ENCODE measurements at places on chromosomes 12 and 14.
A peak's percentile ranks its signal among the peaks of the same experiment; 100 is the strongest.

GRCh38 chr12:71057330-71057729 is 100.5 kb downstream of the TSPAN8 start:
- no peaks in the 10 kb centered on the region for H3K4me1 ChIP-seq
- DNase-seq: no peak
- H3K36me3 ChIP-seq: no peaks in the 10 kb centered on the region
- no peak overlapping the region for H3K4me3 ChIP-seq

DNA sequence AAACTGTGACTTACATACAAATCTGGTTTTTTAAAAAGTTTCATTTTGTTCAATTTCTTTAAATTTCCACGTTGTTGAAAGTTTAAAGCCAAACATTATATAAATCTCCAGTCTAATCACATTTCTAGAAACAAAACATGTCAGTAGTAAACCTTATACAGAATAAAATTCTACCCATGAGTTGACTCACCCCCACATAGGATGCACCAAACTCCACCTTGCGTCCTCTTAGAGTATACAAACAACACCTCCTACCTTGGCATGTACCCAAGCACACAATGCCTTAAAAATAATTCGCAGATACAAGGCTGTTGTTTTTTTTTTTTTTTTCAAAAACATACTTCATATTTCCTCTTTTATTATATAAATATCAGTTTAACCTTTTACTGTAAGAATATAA is 3.3 kb downstream of the FBXL14 start:
- DNase-seq: no peak
- H3K36me3 ChIP-seq: no peaks in the 10 kb centered on the region
- no peaks in the 10 kb centered on the region for H3K27me3 ChIP-seq

- no peak overlapping the region for H3K4me3 ChIP-seq
- DNase-seq: no peak
- H3K27me3 ChIP-seq: no peaks in the 10 kb centered on the region
- H3K27ac ChIP-seq: no peak overlapping the region
- no peaks in the 10 kb centered on the region for H3K4me1 ChIP-seq
Measured at GRCh38 chr12:112676507-112676906, 115.0 kb upstream of the RPH3A start.

DNA sequence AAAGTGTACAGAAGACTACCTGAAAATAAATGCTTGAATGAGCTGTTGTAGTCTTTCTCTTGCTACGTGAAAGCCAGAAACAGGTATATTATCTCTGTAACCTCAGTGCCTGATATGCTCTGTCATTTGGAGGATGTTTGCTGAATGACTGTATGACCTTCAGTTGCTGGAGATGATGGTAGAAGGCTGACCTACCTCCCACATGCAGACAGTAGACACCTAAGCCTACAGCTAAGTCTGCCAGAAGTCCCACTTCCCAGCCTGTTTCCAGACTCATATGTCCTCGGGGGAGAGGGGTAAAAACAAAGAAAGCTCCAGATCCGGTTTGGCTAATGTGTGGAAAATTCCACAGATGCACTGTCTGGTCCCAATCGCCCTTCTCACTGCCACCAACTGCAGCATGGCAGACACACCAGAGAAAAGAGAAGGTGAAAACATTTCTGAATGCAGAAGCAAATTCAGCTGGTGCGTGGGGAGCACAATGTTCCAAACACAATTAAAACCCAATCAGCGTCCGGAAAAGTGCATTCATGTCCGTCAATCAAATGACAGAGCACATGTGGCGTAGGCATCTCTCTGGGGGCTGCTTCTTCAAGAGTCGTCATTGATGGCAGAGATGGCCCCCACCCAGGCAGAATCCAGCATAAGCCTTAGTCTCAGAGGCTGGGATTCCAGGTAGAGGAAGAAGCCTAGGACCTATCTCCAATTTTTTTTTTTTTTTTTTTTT is 76.3 kb upstream of the TBX3 start:
- H3K4me3 ChIP-seq: no peak overlapping the region
- H3K4me1 ChIP-seq: no peaks in the 10 kb centered on the region
- no peak for DNase-seq
- H3K36me3 ChIP-seq: no peaks in the 10 kb centered on the region
- no peak overlapping the region for H3K27ac ChIP-seq
- no peaks in the 10 kb centered on the region for H3K27me3 ChIP-seq

GRCh38 chr14:24979725-24980239 is 70.2 kb downstream of the STXBP6 start:
- peaks cover 17% of the 10 kb centered on the region for H3K4me1 ChIP-seq
- H3K27ac ChIP-seq: no peak overlapping the region
- H3K36me3 ChIP-seq: no peaks in the 10 kb centered on the region
- no peak for DNase-seq
- no peak overlapping the region for H3K4me3 ChIP-seq

- no peaks in the 10 kb centered on the region for H3K4me1 ChIP-seq
- H3K27ac ChIP-seq: no peak overlapping the region
- no peak for DNase-seq
- no peak overlapping the region for H3K4me3 ChIP-seq
Measured at GRCh38 chr14:68879841-68880575, 87.1 kb upstream of the ZFP36L1 start.

GRCh38 chr14:72962829-72963312 is 36.6 kb downstream of the DCAF4 start:
- peaks cover 6% of the 10 kb centered on the region for H3K36me3 ChIP-seq
- no peak for DNase-seq
- H3K4me3 ChIP-seq: no peak overlapping the region
- no peaks in the 10 kb centered on the region for H3K4me1 ChIP-seq

- peaks cover 17% of the 10 kb centered on the region for H3K4me1 ChIP-seq
- DNase-seq: no peak
- H3K27me3 ChIP-seq: no peaks in the 10 kb centered on the region
- H3K36me3 ChIP-seq: no peaks in the 10 kb centered on the region
- no peak overlapping the region for H3K4me3 ChIP-seq
Measured at GRCh38 chr14:53533384-53533970, 380.4 kb upstream of the DDHD1 start.

DNA sequence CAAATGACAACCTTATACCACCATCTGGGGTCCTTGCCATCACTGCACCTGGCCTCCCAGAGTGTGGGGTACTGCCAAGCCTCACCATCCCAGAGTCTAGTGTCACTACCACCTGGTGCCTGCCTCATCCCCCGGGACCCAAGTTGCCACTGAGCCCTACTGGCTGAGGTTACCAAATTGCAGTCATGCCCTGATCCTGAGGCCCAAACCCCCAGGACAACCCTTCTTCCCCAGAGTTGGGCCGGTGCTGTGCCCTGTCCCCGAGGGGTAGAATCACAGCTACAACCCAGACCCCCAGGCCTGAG is 8.4 kb upstream of the SFSWAP start:
- H3K27ac ChIP-seq: no peak overlapping the region
- no peaks in the 10 kb centered on the region for H3K4me1 ChIP-seq
- no peaks in the 10 kb centered on the region for H3K36me3 ChIP-seq
- DNase-seq: no peak

DNA sequence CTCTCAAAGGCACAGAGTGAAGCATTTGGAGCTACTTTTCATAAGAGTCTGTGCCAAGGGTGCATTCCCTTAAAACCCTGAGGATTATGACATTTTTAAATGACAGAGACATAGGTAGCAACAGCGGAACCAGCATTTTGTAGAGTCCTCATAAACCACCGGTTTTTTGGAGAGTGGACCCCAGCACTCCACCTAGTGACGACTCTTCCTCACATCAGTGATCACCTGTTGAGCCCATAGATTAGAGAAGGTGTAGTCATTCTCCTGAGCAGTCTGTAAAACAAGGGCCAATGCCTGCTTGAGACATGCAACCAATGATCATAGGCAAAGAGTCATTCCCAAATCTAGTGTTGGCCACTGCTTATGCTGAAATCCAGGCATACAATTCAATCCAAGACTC is 399.1 kb downstream of the GXYLT1 start:
- H3K27ac ChIP-seq: no peak overlapping the region
- no peak for DNase-seq
- H3K4me3 ChIP-seq: no peak overlapping the region
- H3K36me3 ChIP-seq: no peaks in the 10 kb centered on the region
- H3K27me3 ChIP-seq: no peaks in the 10 kb centered on the region

DNA sequence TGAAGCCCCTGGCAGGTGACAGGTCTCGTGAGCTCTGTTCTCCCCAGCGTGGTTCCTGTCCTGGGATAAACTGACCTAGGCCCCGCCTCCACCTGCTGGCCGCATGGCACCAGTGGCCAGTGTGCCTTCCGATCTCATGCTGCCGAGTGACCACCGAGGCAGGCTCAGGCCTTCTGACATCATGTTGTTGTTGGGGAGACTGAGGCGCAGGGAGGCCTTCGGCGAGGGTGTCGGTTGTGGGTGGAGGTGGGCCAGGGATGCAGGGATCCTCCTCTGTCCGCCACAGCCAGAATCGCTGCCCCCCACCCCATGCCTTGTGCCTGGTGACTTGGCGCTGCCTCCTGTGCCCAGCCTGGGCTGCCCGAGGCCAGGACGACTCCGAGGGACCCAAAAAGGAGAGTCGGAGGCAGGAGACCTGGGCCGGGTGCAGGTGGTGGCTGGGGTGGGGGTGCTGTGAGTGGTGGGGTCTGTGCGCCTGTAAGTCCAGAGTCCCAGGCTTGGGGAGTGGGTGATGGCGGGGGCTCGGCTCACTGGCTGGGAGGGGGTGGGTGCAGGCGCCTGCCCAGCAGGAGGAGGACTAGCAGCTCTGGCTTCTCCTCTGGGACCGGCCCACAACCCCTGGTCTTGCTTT is 24.3 kb downstream of the ASPG start:
- H3K4me1 ChIP-seq: no peaks in the 10 kb centered on the region
- no peaks in the 10 kb centered on the region for H3K36me3 ChIP-seq
- H3K27me3 ChIP-seq: no peaks in the 10 kb centered on the region
- peak; percentile 3 for DNase-seq

DNA sequence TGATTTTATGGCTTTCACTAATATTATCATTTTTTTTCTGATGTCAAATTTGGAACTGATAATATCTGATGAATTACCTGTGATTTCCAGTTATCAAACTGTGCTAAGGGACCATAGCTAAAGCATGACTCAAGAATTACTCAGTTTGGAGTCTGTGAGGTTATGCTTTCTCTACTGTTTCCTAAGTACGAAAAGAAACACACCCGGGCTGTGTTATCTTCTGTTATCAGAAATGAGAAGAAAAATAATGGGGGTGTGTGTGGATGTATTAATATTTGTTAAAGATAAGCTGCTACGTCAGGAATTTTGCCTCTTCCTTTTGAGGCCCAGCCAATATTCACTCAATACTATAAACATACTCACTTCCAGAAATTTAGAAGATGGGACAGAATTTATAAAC is 1401.9 kb upstream of the FLRT2 start:
- H3K4me3 ChIP-seq: no peak overlapping the region
- DNase-seq: no peak
- no peak overlapping the region for H3K27ac ChIP-seq
- no peaks in the 10 kb centered on the region for H3K36me3 ChIP-seq
- H3K4me1 ChIP-seq: no peaks in the 10 kb centered on the region

- no peaks in the 10 kb centered on the region for H3K36me3 ChIP-seq
- H3K27me3 ChIP-seq: no peaks in the 10 kb centered on the region
- H3K4me1 ChIP-seq: no peaks in the 10 kb centered on the region
- DNase-seq: no peak
- no peak overlapping the region for H3K27ac ChIP-seq
Measured at GRCh38 chr14:105838591-105839424, 312.4 kb downstream of the TMEM121 start.

DNA sequence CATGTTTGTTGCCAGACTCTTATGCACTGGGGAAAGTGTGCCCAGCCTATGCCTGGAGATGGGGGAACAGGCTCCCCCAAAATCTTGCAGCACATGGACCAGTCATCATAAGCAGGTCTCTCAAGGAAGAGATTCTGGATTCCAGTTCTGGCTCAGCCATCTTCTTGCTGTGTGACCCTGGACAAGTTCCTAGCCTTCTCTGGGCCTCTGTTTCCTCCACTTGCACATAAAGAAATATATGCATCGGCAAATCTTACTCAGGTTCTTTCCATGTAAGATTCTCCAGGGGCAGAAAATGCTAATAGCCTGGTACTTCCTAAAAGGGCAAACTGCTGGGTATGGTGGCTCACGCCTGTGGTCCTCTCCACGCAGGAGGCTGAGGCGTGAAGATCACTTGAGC is 7.2 kb downstream of the OAS3 start:
- no peak for DNase-seq
- no peak overlapping the region for H3K4me3 ChIP-seq
- H3K27ac ChIP-seq: no peak overlapping the region
- H3K4me1 ChIP-seq: no peaks in the 10 kb centered on the region
- no peaks in the 10 kb centered on the region for H3K27me3 ChIP-seq

DNA sequence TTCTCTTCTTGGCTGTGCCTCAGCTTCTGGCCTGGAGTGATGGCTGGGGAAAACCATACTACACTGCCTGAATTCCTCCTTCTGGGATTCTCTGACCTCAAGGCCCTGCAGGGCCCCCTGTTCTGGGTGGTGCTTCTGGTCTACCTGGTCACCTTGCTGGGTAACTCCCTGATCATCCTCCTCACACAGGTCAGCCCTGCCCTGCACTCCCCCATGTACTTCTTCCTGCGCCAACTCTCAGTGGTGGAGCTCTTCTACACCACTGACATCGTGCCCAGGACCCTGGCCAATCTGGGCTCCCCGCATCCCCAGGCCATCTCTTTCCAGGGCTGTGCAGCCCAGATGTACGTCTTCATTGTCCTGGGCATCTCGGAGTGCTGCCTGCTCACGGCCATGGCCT is at the start of gene OR10P1:
Gene OR10P1, plus strand, starts transcription at position 40 of the 400 bp plus-strand sequence. Its CDS starts 0 bp downstream, at position 40.
- H3K36me3 ChIP-seq: no peaks in the 10 kb centered on the region
- DNase-seq: no peak
- H3K27ac ChIP-seq: no peak within 1 kb of the TSS
- H3K4me1 ChIP-seq: no peaks in the 10 kb centered on the region
- no peak within 1 kb of the TSS for H3K4me3 ChIP-seq

DNA sequence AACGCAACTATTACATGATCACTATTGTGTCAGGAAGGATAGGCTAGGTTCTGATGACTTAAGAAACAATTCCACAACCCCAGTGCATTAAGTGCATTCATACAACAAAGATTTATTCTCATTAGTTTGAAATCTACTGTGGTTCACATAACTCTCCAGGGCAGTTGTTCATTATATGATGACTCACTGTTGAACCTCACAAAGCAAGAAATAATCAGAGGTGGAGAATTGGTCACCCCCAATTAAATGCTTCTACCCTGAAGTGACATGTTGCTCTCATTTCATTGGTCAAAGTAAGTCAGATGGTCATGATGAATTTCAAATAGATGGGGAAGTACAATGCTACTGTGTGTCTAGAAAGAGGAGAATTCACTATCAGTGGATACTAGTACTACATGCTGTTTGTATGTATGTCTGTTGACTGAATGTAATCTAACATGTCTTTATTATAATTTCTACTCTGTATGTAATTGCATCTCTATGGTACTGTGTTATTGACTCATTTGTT is 6.1 kb upstream of the HELB start:
- no peaks in the 10 kb centered on the region for H3K27me3 ChIP-seq
- H3K36me3 ChIP-seq: no peaks in the 10 kb centered on the region
- DNase-seq: no peak
- no peaks in the 10 kb centered on the region for H3K4me1 ChIP-seq
- no peak overlapping the region for H3K27ac ChIP-seq

Data from thyroid gland (tissue), 4 donors.